Epithelial cell of proximal tubule (primary cell): ENCODE measurements at places on chromosomes 16 and 17. TPM values are rescaled to one million over a fixed set of nuclear protein-coding genes. Genes with fewer than 3 reads are reported as not detected.
A peak's percentile ranks its signal among the peaks of the same experiment; 100 is the strongest.

Gene PRKCA
- 6.7 and 10.3 TPM in 2 replicates for total RNA-seq

Gene APOBR
- not detected in 2 replicates for total RNA-seq

DNA sequence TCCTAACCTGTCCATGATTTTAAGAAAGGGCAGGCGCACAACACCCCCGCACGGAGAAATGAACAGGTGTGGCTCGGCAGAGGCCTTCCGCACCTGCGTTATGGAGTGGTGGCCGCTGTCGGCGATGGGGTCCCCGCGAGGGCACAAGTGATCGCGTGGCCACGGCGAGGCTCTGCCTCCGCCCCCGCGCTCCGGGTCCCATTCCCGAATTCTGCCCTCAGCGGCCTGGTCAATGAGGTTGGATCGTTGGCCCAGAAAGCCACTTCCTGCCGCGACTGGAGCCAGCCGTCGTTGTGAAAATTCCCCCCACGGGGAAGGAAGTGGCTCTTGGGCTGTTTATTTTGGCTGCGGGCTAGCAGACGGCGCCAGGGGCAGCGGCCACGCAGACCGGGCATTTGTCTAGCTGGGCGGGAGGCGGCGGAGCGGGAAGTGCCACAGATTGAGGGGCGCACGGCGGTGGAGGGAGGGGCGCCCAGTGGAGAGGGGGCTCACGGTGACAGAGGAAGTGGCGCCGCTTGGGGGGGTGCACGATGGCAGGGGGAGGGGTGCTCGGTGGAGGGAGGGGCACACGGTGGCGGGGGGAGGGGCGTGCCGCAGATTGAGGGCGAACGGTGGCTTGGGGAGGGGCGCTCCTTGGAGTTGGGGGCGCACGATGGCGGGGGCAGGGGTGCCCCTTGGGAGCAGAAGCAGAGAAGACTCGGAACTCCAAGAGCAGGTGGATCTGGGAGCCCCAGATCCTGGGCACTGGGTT lies 25.0 kb downstream of the MRC2 start:
- no peak for DNase-seq

DNA sequence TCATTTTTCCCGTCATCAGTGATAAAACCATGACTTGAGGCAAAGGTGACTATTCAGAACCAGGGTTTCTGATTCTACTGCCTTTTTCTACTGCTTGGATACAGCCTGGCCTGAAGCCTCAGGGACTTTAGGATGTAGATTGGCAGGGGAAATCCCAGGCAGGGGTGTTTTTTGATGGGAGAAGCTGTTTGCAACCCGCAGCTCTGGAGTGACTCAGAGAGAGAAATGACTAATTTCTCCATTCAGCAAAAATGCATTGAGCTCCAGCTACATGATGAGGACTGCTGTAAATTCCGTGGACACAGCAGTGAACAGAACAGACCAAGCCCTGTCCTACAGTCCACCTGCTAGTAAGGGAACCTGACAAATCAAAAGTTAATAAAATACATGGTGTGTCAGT lies 560.6 kb downstream of the CDH13 start:
- peak; percentile 39 for DNase-seq

Gene CNTNAP4
- not detected in 2 replicates for total RNA-seq

DNA sequence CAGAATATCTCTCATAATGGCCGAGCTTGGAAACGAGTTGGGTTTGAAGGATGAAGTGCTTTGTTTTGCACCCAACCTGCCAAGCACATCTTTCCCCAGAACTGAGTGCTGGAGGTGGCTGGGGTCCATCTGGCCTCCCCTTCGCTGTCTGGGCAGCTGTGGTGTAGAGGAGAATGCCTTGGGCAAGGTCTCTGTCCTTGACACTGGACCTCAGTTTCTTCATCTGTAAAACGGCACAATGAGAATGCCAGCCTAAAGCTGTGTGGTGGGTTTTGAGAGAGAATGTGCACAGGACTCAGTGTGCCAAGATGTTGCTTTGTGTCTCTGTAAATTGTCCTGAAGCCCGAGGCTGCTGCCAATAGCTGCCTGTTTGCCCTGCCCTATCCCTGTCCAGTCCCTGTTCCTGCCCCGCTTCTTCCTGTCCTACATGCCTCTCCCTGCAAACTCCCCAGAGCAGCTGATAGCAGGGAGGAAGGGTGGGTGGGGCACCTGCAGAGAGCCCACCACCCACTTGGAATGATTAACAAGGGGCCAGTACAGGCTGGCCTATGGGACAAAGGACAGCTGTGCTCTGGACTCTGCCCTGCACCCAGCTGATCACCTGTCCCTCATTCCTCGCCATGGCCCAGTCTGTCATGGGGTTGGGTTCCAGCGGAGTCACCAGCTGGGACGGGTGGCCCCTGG lies 15.3 kb downstream of the LASP1 start:
- DNase-seq, result no peak

Gene TOP2A
- total RNA-seq, result 198 and 206 TPM in 2 replicates

Gene CLEC18B
- 0.43 and 18.7 TPM in 2 replicates for total RNA-seq

Gene RNPS1
- 231 and 305 TPM in 2 replicates for total RNA-seq

Gene TBC1D26
- total RNA-seq, result under 0.01 TPM in 1 of 2 replicates, not detected in the other

DNA sequence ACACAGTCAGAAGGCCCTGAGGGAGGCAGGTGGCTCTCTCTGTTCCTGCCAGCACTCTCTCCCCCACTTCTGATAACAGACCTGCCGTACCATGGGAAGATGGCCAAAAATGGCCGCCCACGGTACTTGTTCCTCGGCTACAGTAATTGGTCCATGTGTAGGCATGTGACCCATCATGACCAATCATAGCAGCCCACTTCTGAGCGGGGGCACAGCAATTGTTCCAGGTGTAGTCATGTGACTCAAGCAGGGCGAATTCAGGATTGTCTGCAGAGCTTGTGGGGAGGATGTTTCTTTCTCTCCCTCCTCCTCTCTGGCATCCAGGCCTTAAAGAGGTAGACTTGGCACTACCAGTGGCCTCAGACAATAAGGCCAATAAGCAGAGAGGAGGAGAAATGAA lies 250.4 kb downstream of the MRTFB start:
- DNase-seq, result no peak

Gene RAB11FIP4
- total RNA-seq, result 9.1 and 15.1 TPM in 2 replicates

Gene GALK1
- total RNA-seq, result 44.3 and 48.2 TPM in 2 replicates

Gene CSH2
- not detected in 2 replicates for total RNA-seq

Gene TNP2
- total RNA-seq, result not detected in 2 replicates

Gene HIC1
- 2.7 and 4.1 TPM in 2 replicates for total RNA-seq

Gene EVI2A
- total RNA-seq, result 0.29 TPM in 1 of 2 replicates, not detected in the other

GRCh38 chr17:28347261-28347891 lies 10.0 kb downstream of the POLDIP2 start:
- no peak for DNase-seq

GRCh38 chr17:48506246-48506645 lies 24.6 kb downstream of the HOXB1 start:
- no peak for DNase-seq

GRCh38 chr16:57610611-57611010 lies 17.8 kb upstream of the ADGRG1 start:
- DNase-seq, result no peak

Gene SLX1B
- total RNA-seq, result 51.7 and 79.1 TPM in 2 replicates

DNA sequence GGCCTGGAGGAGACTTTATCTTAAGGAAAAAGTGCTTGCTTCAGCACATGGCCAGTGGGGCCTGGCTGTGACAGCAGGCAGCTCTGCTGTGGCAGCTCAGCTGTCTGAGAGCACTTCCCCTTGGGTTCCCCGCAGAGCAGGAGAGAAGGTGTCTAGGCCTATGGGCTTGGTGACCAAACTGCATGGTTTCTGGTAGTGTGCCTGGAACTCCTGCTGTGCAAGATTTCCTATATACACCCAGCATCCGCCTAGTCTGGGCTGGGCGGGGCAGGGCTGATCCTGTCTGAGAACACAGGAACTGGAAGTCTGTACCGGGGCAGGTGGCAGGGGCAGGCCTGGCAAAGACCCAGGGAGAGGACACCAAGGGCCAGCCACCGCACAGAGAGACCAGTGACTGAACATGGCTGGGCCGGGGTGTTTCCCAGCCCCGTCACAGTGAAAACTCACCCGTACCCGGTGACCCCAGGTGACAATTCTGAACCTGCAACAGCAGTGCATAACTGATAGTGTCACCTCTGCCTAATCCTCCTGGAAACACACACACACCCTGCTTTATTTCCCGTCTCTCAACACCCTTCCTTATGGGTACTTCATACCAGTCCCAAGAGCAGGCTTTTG lies 39.3 kb downstream of the CHD9 start:
- no peak for DNase-seq

DNA sequence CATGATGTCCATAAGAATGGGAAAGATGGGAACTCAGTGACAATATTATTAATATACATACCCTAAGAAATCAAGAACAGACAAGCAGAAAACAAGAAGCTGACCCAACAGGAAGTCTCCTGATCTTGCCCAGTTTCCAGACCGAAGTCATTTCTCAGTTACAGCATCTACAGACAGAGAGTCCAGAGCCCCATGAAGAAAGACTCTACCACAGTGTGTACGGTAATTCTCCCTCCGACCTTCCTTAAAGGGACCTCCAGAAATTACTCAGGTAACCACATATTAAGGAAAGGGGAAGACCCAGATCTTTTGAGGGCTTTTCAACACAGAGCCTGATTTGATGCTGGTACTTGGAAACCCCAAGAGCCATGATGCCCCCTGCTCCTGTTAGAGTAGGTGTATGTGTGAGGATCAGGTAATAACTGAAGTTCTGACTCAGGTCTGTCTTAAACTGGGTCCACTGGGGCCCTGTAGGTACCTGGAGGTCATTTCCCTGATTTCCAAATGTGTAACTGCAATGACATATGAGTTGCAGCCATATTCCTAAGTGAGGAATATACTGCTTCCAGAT lies 132.4 kb downstream of the ABCA8 start:
- DNase-seq, result no peak

Gene PLEKHG4
- total RNA-seq, result 6.6 and 10.2 TPM in 2 replicates

GRCh38 chr17:28865946-28866752 lies 11.3 kb downstream of the ERAL1 start:
- no peak for DNase-seq

DNA sequence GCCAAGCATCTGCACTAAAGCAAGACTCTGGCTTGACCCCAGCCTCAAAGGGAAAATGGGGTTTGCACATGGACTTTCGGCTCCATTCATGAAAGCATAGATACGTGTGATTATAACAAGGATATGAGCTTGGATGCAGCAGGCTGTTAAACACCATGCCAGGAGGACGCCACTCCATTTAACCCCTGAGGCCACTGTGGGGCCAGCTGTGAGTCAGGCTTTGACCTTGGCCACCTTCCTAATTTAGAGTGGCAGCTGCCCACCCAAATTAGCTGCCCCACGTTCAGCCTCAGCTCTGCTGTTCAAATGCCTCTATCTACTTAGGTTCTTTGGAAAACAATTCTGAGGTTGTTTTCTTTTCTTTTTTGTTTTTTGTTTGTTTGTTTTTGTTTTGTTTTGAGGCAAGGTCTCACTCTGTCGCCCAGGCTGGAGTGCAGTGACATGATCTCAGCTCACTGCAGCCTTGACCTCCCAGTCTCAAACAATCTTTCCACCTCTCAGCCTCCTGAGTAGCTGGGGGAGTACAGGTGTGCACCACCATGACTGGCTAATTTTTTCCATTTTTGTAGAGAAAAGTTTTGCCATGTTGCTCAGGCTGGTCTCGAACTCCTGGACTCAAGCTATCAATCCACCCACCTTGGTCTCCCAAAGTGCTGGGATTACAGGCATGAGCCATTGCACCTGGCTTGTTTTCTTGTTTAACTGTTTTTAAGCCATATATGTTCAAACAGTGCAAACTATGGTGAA lies 23.2 kb upstream of the KIFC3 start:
- DNase-seq, result no peak

- no peak for DNase-seq
These were observed 132.0 kb downstream of the NLK start for GRCh38 chr17:28174352-28175046.

Gene MYH13
- total RNA-seq, result not detected in 2 replicates

- no peak for DNase-seq
These were observed 582.7 kb upstream of the PSMD7 start for GRCh38 chr16:73713778-73714495.

DNA sequence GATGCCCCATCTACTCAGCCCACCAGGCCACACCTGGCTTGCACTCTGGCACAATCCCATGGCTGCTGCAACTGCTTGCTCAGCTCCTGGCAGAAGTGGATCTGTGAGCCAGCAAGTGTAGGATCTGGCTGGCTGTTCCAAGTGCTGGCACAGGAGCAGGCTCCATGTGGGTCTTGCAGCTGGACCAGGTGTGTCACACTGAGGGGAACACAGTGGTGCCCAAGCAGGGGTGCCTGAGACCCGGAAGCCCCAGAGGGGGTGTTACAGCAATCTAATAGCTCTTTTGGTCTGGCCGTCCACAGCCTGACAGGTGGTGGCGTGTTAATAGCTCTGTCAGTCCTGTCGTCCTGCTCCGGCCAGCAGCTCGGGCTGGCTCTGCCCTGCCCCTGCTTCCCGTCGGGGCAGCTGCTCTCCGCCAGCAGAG lies 19.6 kb upstream of the GOT2 start:
- DNase-seq, result no peak

- no peak for DNase-seq
These were observed 27.4 kb downstream of the IL21R start for GRCh38 chr16:27429330-27429871.

Gene VTN
- total RNA-seq, result not detected in 2 replicates

GRCh38 chr16:19728636-19728965 lies 10.5 kb downstream of the IQCK start:
- DNase-seq, result no peak

Gene SCN4A
- under 0.01 TPM in 1 of 2 replicates, not detected in the other for total RNA-seq

- no peak for DNase-seq
These were observed 1.2 kb downstream of the ASGR1 start for GRCh38 chr17:7177954-7178477.

Gene SMIM5
- 0.63 and 0.94 TPM in 2 replicates for total RNA-seq

DNA sequence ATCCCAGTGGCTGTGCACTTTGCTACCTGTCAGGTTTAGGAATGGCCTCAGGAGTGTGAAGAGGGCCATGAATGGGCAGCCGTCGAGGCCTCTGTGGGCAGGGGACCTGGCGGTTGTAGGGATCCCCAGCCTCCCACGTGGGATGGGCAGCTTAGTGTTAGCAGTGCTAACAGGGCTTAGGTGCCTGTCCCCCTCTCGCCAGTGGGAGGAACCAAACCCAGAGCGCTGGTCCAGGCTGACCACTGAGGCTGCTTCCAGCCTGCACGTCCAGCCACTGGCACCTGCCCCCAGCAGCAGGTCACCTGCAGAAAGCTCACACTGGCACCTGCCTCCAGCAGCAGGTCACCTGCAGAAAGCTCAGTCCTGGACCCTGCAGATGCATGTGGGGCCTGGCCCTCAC lies 162.2 kb upstream of the CIBAR2 start:
- DNase-seq, result no peak

DNA sequence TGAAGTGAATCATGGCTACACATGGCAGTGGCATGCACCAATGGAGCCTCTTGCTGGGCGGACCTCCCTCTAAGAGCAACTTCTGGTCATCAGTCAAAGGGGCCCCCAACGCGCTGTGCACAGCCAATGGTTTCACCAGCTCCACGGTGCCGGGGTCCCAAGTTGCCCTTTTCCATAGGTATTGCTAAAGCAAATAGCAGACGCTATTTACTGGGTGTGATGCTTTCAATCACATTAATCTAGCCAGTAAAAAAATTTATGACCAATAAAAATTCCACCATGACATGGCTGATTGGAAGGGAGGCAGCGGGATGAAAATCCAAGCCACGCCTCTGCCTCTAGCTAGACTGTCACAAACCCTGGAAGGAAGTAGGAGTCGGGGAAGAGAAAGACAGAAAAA lies 680.3 kb upstream of the SOX9 start:
- no peak for DNase-seq

GRCh38 chr17:49315551-49316257 lies 46.3 kb downstream of the ZNF652 start:
- DNase-seq, result peak; percentile 49

GRCh38 chr16:88553739-88554138 lies 16.5 kb upstream of the ZC3H18 start:
- no peak for DNase-seq

Gene ARHGAP27
- total RNA-seq, result 29.4 and 39.8 TPM in 2 replicates

GRCh38 chr16:630249-630814 lies 453 bp upstream of the WFIKKN1 start:
- no peak for DNase-seq

GRCh38 chr17:77245162-77245926 lies 104.6 kb downstream of the SEC14L1 start:
- no peak for DNase-seq

Gene CD300LB
- not detected in 2 replicates for total RNA-seq
